Muscle of leg (tissue), 16 donors: ENCODE measurements at places on chromosomes 2 and 18.

DNA sequence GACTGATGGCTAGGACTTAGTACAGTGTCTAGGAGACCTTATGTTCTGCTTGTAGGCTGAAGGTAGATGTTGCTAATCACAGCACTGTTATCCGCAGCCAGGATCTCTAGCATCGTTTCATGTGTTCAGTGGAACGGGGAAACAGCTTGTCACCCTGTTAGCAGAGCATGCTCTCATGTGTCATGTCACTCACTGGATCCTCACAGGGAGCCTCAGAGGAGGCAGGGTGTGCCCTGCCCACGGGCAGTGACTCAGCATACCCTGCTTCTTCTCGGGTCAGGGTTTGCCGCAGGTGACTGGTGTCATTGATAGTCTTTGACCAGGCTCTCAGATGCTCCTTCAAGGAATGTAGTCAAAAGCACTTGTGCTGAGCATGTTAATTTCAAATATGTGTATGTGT is 44.4 kb downstream of the RPIA start:
- DNase-seq: no peak

DNA sequence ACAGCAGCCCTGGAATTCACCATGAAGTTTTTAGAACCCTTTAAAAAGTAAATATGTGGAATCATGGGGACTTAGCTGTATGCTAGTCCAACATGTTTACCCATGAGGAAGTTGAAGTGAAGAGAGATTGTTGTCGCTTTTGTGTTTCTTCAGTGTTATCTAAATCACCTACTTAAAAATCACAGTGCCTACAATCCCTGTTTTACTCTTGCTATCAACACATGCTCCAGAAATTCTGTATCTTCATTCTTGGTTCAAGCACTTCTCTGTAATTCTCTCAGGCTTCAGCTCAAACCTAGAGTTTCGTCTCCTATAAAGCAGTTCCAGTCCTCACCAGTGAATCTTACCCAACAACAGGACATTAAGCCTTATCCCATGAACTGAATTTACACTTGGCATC is 30.5 kb upstream of the CHMP1B start:
- no peak for DNase-seq

DNA sequence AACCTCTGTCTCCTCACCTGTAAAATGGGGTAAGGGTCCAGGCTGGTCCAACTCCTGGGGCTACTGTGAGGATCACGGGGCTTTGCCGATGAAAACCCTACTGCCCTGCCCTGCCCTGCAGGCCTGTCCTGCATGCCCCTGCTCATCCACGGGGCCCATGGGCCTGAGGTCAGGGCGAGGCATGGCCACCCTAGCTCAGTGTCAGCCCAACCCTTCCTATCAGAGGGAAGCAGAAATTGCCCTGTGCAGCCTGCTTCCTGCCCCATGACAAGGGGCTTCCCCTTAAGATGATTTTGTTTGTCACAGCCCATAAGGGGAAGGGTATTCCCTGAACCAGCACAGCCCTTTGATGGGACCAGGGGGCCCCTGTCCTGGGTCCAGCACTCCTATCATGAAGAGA is 353.6 kb upstream of the ID2 start:
- DNase-seq: peak; percentile 14

GRCh38 chr2:206011795-206012194 is 74.2 kb downstream of the INO80D start:
- no peak for DNase-seq

DNA sequence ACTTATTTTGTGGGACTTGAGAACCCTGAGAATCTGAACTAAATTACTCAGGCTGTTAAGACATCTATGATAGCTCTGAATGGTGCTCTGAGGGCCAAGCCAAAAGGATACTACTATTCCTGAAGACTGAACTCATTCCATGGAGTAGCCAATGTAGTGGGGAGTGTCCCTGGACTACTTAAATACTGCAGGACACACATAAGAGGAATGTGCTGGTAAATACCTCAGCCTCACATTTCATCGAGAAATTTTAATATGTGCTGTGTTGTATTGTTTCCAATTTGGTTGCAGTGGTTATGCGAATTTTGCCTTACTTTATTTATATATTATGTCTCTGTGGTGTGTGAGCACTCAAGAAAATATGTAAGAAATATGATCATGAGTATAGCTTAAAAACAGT is 264.4 kb upstream of the FIGN start:
- no peak for DNase-seq

DNA sequence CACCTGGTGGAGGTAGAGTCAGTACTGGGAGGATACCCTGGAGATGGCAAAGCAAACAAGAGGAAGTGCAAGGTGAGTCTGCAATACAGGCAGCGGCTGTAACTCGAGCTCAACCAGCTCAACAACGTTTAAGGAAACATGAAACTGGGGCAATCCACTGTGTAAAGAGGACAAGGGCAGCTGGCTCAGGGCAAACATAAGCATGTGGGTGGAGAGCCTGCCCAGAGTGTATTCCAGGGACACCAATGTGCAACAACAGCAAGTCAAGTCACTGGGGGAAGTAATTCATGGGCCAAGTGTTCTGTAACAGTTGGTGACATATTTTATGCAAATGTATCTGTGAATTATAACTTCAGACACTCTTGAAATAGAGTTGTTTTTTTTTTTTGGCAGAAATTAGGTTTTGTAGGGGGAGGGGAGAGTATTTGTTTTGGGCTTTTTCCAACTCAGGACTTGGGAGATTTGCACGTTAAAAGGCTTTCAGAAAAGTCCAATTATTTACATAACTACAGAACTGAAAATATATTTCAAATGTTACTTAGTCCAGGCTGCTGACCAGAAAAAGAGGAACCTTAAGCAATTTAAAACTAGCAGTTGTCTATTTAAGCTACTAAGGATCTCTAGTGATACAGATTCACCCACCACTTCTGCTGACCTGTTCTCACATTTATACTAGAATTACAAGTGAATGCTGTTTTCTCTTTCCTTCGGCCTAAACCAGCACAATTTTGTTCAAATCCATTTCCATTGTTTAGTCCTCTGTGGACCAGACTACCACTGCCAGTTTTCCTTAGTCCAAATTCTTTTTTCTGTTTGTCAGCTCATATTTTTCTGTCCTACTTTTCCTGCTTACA is 18.6 kb downstream of the NRXN1 start:
- peak; percentile 76 for DNase-seq

DNA sequence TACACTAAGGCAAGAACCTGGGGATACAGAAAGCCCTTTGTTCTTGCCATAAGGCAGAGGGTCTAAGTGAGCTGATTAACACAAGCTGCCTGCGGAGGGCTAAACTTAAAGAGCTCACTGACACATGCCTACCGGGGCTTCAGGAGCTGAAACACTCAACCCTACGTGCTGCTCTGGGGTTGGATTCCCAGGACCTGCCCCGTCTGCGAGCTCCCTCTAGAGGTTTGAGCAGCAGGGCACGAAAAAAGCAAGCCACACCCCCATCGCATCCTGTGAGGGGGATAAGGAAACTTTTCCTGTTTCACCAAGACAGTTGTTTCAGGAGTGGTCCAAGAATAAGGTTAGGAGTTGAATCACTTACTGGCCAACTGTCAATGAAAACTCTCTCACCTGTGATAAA is 562.1 kb downstream of the TMX3 start:
- DNase-seq: no peak

DNA sequence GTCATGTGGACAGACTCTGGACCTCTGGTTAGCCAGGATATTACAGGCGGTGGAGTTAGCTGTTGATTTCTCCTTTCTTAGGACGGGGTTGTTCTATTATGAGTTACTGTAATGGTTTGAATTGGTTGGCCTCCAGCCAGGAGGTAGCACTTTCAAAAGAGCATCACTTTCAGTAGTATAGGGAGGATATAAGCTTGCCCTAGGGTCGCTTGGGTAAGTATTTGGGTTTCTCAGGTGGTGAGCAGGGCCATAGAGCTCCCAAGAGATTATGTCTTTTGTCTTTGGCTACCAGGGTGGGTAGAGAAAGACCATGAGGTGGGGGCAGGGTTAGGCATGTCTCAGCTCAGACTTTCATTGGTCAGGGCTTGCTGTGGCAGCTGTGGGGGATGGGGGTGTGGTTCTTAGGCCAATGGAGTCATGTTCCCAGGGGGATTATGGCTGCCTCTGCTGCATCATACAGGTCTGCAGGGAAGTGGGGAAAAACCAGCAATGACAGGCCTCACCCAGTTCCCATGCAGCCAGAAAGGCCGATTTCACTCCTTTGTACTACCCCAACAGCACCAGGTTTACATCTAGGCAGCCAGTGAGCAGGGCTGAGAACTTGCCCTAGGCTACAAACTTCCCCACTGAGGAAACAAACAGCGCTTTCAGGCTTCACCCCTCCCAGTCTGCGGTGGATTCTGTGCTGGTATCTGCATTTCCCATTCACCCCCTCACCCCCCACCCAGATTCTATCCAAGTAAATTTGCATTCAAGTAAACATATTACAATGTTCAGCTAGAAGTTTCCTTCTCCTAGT is 89.4 kb upstream of the SLC38A11 start:
- no peak for DNase-seq

GRCh38 chr2:188789951-188790350 is 184.2 kb upstream of the COL3A1 start:
- peak; percentile 31 for DNase-seq

GRCh38 chr2:21279525-21279924 is 155.8 kb downstream of the TDRD15 start:
- no peak for DNase-seq

GRCh38 chr2:196233805-196234475 is 62.6 kb upstream of the STK17B start:
- no peak for DNase-seq

- DNase-seq: no peak
Measured at GRCh38 chr2:150258781-150259307, 228.6 kb downstream of the RND3 start.

- DNase-seq: peak; percentile 66
Measured at GRCh38 chr2:64876137-64876647, 113.0 kb upstream of the SLC1A4 start.

- DNase-seq: peak; percentile 42
Measured at GRCh38 chr18:33720133-33720532, 142.1 kb downstream of the ASXL3 start.

DNA sequence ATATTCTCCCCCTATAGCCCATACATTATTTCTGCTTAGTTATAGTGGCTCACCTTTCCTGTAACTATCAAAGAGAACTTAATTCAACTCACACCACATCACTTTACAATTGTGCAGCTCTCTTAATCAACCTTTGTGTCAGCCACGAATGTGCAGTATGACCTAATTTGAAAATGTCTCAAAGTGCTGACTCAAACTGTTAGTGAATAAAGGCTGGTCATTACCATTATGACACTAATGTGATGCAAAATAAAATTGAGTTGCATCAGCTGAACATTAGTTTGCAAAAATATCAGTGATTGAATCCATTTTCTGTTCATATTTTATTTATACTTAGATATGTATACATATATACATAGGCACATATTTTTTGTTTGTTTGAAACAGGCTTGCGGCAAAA is 251.8 kb downstream of the MEIS1 start:
- DNase-seq: no peak

- DNase-seq: no peak
Measured at GRCh38 chr2:201575971-201576370, 67.3 kb downstream of the TMEM237 start.

- peak; percentile 66 for DNase-seq
Measured at GRCh38 chr2:240565333-240566202, 2.7 kb upstream of the RNPEPL1 start.

DNA sequence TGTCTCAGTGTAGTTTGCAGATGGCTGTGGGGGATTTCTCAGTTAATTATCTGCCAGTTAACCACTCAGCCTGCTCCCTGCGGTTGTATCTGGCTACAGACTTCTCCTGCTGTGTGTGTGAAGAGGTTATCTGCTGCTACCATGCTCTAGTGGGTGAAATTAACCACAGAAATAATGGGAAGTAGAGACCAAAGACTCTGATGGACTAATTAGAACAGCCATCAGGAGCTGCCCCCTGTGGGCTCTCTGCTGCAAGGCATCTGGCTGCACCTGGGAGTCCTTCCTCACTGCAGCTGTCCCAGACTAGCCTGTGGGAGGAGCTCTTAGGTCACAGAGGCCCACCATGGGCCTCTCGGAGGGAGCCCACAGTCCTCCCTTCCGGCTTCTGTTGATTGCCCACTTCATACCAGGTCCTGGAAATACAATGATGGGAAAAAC is 66.6 kb downstream of the CTIF start:
- no peak for DNase-seq

GRCh38 chr2:134724341-134724740 is 5.5 kb upstream of the TMEM163 start:
- no peak for DNase-seq

- DNase-seq: no peak
Measured at GRCh38 chr18:76499637-76500340, 4.7 kb upstream of the ZNF516 start.

- DNase-seq: no peak
Measured at GRCh38 chr2:12361506-12361905, 355.2 kb upstream of the TRIB2 start.

GRCh38 chr2:16494836-16495508 is 170.7 kb downstream of the CYRIA start:
- no peak for DNase-seq

GRCh38 chr2:235506997-235507615 is 13.3 kb downstream of the AGAP1 start:
- DNase-seq: no peak

DNA sequence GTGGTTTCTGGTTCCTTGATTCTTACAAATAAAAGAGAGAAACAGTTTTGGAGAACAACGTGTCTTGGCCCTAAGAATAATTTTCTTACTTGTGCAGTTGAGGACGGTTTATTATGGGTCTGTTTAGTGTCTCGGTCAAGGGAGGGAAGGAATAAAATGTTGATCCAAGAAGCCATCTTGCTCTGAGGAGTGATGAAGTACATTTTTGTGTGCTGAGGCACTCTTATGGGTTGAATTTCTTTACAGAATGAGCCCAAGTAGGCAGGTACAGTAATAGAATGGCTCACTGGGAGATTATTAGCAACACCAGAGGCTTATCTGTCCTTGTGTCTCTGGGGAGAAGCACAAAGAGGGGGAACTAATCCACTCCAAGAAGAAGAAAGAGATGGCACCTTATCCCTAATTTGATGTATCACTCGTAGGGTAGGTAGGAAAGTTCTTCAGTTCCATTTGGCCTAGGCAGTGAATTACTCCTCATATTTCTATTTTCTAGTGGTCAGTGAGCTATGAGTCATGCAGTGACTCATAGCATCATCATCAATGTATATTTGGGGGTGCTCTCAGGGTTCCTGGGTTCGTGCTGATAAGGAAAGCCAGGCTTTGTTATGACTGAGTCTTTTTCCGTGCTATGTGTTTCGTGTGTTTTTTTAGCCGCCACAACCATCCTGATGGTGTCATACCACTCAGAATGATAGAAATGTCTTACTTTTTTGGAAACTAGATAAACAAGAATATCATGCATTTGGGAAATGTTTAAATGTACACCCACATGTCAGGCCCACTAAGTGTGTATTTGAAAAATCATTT is 250.1 kb upstream of the CTAGE1 start:
- DNase-seq: no peak

- DNase-seq: no peak
Measured at GRCh38 chr2:219864154-219864553, 236.7 kb downstream of the SLC4A3 start.

- DNase-seq: no peak
Measured at GRCh38 chr18:79275461-79275860, 120.3 kb upstream of the NFATC1 start.

- no peak for DNase-seq
Measured at GRCh38 chr2:237966250-237966564, 607 bp upstream of the UBE2F start.
